Activated gamma-delta T cell (primary cell): ENCODE measurements at places on chromosomes 4 and X.

DNA sequence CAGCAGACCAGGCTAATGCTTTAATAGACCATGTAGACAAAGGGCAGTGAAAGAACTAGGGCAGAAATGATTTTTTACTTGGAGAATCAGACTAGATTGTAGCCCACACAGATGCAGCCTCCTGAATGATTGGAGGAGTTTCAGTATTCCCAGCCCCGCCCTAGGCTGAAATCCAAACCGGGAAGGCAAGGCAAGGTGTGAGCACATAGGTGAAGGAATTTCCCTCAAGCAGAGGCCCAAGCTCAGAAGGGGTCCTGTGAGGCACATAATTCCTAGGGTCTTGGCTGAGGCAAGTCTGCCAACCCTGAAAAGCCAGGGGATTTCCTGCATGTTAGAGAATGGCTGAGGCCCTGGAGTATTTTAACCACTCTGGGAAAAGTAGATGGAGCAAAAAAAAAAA, 56.4 kb upstream of the PAK3 start:
- no peak for DNase-seq

DNA sequence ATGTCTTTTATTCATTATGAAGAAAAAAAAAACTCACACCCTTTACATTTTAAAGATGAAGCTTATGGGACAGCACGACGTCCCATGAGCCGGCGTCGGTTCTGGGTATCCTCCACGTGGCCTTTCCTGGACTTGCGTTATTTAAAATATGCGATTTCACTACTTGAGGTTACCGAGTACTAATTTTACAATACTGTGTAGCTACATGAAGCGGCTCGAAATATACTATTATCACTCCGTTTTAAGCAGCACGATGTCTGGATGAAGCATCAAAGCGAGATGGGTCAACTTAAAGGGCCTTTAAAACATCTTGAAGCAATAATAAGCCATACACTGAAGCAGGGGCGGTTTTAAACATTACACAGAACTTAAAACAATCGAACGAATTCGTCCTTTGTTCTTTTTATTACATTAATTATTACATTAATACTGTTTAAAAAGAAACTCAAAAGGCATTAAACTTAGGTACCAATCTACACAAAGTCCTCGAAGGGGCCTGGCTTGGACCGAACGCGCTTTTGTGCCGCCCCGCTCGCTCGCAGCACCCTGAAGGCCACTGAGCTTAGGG, 1.4 kb upstream of the KLF3 start:
- no peak for DNase-seq

DNA sequence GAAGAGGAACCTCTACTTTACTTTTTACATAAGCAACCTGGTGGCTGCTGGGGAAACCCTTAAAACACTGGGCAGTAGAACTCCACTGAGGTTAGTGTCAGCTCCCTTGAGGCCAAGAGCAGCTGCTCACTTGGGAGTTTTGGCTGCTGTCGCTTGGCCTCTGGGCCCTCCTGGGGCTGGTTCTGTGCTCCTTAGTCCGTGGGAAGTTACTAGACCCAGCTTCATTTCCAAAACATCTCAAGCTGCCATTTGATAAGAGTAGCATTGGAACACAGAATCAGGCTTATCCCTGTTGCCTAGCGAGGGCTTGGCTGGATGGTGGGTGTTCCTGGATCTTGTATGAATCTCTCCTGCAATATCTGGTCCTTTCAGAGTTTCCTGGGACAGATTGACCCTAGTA, 26.1 kb downstream of the RNF4 start:
- no peak for DNase-seq

DNA sequence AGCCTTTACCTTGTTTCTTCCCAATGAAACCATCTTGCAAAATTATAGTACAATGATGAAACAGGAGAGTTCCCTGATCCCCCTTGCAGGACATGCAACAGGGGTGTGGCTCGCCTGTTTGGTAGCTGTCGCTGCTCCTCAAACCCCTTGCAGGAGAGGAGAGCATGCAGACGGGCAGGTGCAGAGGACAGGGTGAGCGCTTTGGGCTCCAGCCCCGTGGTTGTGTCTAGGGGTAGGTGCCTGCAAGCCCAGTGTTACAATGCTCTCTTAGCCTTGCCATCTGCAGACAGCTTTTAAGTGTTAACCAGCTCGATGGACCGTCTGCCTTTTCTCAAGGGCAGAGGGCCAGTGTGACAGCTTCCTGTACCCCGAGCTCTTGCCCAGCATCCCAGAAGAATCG, 102.0 kb downstream of the TAB3 start:
- DNase-seq = no peak

DNA sequence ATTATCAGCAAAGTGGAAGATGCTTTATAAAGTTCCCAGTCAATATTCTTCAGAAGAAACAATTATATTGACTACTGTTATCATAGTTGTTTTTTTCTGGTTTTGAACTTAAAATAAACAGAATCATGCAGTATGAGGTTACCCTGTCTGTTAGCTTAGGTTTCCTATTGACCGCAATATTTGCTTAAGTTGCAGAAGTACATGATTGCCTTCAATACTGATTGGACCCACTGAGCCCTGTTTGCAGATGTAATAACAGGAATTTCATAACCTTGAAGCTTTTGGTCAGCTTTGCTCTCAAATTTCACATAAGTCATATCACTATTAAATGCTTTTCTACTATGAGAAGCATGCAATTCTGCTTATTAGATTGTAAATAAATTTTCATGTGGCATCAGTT, 229.1 kb upstream of the FSTL5 start:
- DNase-seq = no peak

GRCh38 chr4:10032625-10033024, 11.3 kb upstream of the SLC2A9 start:
- no peak for DNase-seq

DNA sequence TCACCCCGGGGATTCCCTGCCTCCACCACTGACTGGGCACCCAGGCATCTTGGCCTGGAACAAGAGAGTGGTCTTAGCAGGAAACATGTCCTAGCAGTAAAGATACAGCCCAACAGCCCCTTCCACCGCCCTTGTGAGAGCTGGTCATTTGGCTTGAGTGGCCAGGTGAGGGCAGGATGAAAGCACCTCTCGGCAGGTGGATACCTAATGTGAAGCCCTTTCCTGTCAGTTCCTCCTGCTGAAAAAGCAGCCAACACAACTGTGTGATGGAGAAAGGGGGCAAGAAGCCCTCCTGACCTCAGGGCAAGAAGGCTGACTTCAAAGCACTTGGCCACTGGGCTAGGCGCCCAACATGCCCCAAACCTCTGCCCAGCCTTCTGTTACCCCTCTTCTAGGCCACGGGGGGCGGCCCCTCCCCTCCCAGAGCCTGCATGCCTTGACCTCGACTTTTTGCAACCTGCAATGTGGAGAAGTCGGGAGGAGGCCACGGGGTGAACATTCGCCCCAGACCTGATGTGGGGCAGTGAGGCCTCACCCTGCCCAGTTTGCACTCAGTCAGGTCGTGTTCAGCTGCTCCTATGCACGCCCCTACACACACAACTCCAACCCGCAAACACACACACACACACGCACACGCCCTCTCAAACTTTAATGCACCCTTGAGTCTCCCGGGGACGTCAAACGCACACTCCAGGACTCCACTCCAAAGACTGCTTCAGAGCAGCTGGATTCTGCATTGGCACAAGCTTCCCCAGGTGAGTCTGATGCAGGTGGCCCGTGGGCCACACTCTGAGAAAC, 1.1 kb downstream of the LGI2 start:
- DNase-seq = no peak

DNA sequence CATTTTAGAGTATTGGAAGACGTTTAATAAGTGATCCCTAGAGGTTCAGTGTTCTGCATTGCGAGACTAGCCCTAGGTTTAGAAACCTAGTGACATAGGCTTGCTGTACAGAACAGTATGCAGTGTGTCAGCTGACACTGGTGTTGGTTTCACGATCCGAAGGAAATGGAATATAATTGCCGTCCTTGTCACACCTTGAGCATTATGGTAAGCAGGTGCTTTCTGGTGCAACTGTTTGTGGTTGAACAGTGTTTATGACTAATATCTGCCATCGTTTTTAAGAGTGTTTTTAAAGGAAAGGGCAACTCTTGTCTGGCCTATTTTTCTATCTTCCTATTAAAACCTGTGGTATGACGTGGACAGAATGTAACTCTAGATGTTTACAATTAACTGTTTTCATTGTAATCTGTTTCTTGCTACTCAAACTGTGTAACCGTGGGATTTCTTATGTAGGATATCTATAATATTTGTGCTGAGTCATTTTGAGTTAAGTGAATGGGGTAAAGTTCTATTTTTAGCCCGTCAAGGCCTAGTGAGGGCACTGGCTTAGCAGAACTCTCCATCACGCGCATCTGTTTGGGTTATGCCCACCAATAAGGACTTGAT, 53.8 kb upstream of the TBC1D14 start:
- no peak for DNase-seq

GRCh38 chr4:34220601-34221000, 2023.7 kb downstream of the ARAP2 start:
- no peak for DNase-seq

DNA sequence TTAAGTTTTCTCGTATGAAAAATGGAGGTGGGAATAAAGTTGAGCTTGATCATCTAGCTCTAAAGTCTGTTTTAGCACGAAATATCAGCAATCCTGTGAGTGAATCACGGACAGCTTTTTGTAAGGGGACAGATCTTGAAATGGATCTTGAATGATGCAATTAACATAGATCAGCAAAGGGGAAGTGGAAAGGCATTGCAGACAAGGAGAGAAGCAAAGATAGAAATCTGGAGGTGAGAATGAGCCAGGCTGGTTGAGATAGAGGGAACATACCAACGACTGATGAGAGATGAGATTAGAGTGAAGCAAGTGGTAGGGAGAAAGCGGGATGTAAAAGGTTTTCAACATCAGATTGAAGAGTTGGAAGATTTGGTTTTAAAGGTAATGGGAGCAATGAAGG, 4.6 kb upstream of the DGKK start:
- no peak for DNase-seq

GRCh38 chr4:131603705-131604104, 1545.4 kb upstream of the PCDH10 start:
- DNase-seq = no peak

- no peak for DNase-seq
Observed at GRCh38 chr4:40258627-40259026, 61.8 kb downstream of the RHOH start.

- no peak for DNase-seq
Observed at GRCh38 chr4:56803471-56803870, 18.0 kb downstream of the SPINK2 start.

DNA sequence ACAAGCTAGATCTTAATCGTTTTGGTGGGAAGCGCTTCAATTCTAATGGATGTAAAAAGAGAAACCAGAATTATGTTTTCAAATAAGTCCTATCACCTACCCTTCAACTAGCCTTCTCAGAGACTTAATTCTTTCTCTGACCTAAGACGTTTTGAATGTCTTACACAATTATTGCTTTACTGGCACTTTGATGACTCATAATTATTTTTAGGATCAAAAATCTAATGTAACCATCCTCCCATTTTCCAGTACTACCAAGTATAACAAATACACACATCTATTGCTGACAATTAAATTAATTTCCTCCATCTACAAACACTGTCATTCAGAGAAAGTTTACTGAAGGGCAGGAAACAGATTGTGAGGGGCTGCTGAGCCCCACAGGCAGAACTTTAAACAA, 108.6 kb downstream of the PPP3CA start:
- DNase-seq = no peak

- DNase-seq = no peak
Observed at GRCh38 chr4:145882604-145883003, 56.0 kb downstream of the ZNF827 start.

DNA sequence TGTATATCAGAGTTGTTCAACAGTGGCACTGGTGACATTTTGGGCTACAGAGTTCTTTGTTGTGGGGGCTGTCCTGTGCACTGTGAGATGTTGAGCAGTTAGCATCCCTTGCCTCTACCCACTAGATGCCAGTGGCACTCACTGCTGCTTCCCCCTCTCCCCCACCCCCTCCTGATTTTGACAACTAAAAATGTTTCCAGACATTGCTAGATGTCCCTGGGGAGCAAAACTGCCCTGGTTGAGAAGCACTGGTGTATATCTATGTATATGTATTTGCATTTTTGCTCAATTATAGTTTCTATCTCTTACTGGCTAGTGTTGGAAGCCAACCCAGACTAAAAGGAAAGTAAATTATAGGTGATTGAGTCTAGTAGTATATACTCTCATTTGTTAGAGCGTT, 2.4 kb downstream of the TMEM131L start:
- DNase-seq = no peak

GRCh38 chrX:118751950-118752783, 24.8 kb downstream of the IL13RA1 start:
- no peak for DNase-seq

DNA sequence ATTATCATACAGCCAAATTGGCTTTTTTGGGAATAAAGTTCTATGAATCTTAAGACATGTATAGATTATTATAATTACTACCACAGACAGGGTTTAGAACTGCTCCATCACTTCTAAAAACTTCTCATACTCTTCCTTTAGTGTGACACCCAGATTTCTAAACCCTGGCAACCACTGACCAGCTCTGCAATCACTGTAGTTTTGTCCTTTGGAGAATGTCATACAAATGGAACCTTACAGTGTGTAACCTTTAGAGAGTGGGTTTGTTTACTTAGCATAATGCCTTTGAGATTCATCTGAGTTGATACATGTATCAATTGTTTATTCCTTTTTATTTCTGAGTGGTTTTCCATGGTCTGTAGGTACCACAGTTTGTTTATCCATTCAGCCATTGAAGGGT, 95.0 kb downstream of the TMEM164 start:
- DNase-seq = no peak

- no peak for DNase-seq
Observed at GRCh38 chr4:60652933-60653332, 547.2 kb upstream of the ADGRL3 start.

DNA sequence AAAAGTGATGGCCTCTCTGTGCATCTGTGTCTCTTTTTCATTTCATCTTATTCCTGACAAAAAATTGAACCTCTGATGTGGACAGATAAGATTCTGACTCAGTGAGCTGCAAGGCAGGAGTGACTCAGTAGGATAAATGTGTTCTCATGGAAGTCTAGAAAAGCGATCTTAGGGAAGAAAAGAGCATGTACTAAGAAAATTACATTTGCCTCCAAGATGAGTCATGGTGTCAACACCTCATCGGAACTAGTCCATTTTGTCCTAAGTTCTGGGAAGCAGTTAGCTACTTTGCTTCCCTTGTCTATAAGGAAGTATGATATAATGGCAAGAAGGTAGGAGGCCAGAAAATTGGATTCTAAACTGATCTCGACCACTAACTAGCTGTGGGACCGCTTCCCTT, 83.5 kb upstream of the AFF2 start:
- DNase-seq = no peak

- DNase-seq = no peak
Observed at GRCh38 chr4:67256388-67257043, 288.8 kb downstream of the CENPC start.
